ENCODE measurements at places on chromosomes 6 and 20.

DNA sequence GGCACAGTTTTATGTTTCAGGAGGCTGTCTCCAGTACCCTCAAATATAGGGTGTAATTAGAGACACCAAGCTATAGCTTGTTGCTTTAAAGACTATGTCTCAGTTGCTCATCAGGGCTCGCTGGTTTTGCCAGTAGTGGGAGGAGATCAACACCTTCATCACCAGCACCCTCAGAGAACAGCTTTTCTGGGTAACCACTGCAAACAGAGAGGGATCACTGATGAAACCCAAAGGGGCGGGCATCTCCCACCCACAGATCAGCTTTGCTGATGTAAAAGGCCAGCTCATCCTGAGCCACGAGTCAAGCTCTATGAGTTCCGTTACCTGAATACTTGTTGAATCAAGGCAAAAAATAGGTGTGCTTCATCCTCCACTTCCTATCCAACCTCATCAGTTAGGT is 187.7 kb downstream of the AIG1 start:
- no peak for DNase-seq

DNA sequence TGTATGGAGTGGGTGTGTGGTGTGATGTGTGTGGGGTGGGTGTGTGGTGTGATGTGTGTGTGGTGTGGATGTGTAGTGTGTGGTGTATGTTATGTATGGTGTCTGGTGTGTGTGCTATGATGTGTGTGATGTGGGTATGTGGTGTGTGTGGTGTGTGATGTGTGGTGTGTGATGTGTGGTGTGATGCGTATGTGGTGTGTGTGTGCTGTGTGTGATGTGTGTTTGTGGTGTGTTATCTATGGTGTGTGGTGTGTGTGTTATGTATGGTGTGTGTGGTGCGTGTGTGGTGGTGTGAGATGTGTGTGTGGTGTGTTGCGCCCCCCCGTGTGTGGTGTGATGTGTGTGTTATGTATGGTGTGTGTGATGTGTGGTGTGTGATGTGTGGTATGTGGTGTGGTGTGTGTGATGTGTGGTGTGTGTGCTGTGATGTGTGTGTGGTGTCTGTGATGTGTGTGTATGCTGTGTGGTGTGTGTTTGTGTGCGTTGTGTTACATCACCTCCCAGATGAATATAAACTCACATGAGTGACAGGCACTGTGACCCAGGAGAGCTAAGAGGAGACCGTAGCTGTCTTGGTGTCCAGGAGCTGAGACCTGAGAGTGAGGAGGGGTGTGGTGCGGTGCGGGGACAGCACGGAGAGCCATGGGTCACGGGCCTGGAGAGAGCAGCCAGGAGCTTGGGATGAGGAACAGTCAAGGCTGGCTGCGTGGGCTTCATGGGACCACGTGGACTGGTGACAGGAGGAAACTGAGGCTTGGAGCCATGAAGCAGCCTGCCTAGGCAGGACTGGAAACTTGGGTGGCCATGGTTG is 8.8 kb downstream of the DLGAP4 start:
- no peak for DNase-seq

- DNase-seq: peak; percentile 83
These were observed 73.4 kb upstream of the NOX3 start for GRCh38 chr6:155528982-155529453.

DNA sequence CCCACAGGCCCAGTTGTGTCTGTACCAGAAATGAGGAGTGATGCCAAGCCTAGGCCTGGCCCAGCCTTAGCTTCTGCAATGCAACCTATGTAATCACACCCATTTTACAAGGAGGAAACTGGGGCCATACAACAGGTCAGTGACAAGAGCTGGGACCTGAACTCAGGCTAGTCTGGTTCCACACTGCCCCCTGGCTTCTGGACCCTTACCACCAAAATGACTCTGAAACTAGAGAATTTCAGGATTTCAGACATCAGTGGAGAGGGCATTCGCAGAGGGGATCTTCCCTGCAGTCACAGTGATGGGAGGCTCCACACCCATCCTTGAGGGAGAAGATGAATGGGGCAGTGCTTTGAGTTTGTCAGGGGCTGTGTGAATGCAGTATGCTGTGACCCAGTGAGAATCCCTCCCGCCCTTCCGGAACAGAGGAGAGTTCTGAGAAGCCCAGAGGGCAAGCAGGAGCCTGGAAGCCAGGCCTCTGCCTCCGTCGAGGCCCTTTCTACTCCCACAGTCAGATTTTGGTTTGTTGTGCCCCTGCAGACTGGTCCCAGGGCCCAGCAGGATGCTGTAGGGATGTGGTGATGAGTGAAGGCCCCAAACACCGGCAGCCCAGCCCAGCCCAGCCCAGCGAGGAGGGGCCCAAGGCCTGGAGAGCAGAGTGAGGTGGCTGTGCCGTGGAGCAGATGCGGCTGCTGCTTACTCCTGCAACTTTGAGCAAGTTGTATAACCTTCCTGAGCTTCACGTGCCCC is 48.1 kb upstream of the MYL9 start:
- no peak for DNase-seq

DNA sequence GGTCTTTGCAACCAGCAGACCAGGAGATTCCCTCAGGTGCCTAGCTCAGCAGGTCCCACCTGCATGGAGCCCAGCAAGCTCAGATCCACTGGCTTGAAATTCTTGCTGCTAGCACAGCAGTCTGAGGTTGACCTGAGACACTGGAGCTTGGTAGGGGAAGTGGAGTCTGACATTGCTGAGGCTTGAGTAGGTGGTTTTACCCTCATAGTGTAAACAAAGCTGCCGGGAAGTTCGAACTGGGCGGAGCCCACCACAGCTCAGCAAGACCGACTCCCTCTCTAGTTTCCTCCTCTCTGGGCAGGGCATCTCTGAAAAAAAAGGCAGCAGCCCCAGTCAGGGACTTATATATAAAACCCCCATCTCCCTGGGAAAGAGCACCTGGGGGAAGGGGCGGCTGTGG is 34.3 kb downstream of the PRSS35 start:
- no peak for DNase-seq

DNA sequence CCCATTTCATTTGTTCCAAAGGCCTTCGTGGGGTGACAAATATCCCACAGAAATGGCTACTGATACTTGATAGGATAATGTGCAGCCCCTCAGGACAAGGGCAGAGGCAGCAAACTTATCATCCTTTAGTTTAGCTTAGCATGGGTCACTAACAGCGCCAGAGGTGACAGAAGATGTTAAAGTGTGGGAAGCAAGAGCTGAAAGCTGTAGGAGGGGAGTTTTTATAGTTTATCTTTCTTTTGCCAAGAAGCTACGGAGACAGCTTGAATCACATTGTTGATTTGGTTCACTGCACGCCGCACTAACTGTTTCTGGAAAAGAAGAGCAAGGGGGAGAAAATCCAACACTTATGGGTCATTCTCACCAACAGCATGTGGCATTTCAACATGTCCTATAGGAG is 773.9 kb upstream of the MMS22L start:
- no peak for DNase-seq
